NCI-H1417 treated with DMSO at 0.1 percent for 48 hours (cell line): ENCODE measurements at places on chromosomes 12 and 14.

- no peak for DNase-seq
These were observed 205.7 kb upstream of the HMGA2 start for GRCh38 chr12:65618588-65618987.

DNA sequence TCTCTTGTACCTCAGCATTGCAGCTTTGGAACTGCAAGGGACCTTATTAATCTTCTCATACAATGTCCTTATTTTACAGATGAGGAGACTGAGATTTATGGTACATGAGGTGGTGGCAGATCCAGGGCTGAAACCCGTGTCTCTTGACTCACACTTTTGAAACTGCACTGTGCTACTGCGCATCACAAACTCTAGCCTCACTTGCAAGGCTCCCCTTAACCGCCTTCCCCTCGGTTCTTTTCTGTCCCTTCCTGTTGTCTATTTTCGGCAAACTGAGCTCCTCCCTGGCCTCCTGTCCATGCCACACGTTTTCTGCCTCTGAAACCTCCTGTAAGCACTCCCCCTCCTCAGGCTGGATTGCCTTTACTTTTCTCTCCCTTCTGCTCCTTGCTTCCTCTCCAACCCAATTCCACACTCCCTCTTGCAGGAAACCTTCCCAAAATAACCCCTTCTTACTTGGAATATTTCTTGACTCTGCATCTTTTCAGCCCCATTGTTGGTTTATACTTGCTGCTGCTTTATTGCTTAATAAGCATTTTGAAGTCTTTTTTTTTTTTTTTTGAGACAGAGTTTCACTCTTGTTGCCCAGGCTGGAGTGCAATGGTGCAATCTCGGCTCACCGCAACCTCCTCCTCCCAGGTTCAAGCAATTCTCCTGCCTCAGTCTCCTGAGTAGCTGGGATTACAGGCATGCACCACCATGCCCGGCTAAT, 72.4 kb upstream of the CISTR start:
- no peak for DNase-seq

- no peak for DNase-seq
These were observed 1069.0 kb downstream of the VRK1 start for GRCh38 chr14:97866195-97866594.

GRCh38 chr12:131075611-131076010, 121.9 kb downstream of the ADGRD1 start:
- DNase-seq: no peak

DNA sequence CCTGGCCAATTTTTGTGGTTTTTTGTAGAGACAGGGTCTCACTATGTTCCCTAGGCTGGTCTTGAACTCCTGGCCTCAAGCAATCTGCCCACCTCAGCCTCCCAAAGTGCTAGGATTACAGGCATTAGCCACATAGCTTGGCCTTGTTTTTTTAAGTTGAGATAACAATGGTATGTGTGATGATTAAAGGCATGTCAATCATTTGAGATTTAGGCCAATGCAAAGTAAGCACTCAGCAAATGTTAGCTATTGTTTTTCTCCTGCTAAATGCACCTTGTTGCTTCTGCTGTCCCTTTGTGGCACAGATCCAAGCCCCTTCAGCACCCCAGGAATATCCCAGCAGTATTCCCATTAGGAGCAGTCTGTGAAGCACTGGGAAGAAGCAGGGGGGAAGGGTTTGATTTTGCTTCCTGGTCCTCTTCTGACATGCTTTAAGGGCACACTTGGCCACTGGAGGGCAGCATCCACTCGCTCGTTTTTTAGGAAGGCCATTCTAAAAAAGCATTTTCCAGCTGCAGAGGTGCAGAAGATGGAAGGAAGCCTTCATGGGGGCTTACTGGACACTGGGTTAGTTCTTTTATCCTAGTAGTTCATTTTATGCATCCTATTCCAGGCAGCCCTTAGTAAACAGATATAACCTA, 70.2 kb upstream of the ZFP36L1 start:
- DNase-seq: peak; percentile 12

DNA sequence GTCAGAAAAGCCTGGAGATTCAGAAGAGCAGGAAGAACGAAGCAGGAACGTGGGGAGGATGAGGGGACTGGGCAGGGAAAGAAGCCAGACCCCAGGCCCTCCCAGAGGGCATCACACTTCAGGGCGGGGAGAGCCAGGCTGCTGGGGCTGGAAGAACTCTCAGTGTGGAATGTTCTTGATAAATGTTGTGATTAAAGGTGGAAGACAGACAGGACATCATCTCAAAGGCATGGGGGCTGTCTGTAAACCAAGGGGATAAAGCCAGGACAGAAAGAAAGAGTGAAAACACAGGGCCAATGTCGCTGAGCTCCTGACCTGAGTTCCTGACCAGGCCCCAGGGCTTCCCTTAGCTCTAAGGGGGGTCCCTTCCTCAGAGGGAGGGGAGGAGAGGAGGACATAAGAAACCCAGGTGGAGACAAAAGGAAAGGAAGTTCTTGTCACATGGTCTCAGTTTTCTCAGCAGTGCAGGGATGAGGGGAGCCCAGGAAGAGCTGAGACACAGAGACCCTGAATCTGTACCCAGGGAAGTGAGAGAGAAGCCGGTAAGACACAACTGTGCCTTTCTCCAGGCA, 56.3 kb downstream of the SETD3 start:
- no peak for DNase-seq

- no peak for DNase-seq
These were observed 50.9 kb upstream of the PPFIA2 start for GRCh38 chr12:81809829-81810595.

- DNase-seq: no peak
These were observed 2.0 kb upstream of the BEGAIN start for GRCh38 chr14:100589071-100589759.

DNA sequence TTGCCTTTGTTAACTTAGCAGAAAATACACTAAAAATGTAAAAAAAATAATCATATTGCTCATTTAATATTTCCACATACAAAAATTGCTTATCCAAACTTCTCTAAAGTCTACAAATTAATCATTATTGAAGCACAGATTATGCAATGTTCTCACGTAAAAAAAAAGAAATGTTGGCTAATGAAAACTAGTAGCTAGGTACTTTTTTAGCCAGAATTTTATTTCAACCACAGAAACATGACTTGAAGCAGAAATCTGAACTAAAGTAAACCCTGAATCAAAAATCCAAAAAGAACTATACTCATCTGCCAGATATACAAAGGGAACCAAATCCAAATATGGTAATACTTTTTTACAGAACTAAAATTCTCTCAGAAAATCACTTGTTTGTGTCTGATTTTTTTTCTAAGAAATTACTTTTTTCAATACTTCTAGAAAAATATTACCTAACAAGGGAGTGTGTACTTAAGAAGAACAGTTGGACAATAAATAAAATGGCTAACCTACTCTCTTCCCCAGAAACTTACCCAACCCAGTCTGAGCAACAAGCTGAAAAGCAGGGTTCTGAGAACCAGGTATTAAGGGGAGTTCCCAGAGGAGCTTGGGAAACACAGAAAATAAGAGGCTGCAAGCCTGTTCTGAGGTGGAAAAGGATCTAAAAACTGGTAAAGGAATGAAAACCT, 78.4 kb upstream of the RAP1B start:
- no peak for DNase-seq

GRCh38 chr14:90760078-90760444, 56.2 kb downstream of the TTC7B start:
- no peak for DNase-seq

DNA sequence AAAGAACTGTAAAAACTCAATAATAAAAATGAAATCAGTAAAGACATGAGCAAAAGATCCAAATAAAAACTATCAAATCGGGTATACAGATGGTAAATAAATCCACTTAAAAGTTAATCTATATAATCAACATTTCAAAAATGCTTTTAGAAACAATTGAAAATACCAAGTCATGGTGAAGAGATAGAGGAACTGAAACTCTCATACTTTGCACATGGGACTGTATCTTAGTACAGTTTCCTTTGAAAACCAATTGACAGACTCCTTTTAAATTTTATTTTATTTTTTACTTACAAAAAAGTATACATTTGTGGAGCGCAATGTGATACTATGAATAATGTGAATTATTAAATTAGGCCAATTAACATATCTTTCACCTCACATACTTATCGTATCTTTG, 98.6 kb upstream of the FAR2 start:
- no peak for DNase-seq

DNA sequence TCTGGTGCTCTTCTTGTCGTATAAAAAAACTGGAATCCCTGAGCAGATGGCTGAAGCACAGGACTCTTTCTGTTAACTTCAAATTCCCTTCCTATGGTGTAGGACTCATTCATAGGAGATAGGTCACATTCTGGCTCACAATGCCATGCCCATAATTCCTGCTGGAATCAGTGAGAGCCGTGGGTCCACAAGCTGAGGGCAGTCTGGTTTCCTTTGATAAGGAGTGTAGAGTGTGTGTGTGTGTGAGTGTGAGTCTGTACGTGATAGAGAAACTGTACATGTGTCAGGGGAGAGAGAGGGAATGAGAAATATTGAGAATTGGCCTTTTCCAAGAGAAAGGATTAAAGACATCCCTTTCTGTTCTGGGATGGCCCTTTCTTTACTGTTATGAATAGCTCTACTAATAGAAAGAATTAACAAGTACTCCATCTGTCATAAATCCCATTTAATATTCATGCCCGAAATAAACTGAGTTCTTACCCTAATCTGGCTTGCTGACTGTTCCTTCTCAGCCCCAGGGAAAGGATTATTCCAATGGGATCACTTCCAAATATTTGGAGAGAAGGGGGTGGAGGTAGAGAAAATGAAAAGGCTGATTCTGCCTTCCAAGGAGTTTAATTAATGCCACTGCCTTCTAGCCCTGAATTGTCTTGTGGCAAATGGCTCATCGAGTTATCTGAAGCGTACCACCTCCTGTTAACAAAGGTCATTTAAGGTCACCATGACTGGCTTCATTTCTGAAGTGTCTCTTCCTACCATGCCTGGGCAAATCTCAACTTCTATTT, 79.0 kb downstream of the TMX1 start:
- no peak for DNase-seq

DNA sequence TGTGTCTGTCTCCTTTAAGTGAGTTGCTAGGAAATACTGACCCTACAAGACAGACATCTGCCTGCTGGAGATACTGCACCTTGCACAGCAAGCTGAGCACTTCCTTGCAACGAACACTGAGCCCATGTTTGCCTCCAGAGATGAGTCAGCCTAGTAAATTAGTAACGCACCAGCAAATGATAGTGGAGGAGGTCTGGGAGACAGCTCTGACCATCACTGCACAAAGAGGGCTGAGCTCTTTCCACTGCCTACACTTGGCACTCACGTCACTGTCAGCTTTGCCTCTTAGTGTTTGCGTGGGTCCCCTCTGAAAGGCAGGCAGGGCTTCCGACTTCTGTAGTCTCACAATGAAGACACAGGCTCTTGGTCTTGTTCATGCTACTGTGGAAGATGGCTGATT, 109.0 kb downstream of the APAF1 start:
- no peak for DNase-seq

DNA sequence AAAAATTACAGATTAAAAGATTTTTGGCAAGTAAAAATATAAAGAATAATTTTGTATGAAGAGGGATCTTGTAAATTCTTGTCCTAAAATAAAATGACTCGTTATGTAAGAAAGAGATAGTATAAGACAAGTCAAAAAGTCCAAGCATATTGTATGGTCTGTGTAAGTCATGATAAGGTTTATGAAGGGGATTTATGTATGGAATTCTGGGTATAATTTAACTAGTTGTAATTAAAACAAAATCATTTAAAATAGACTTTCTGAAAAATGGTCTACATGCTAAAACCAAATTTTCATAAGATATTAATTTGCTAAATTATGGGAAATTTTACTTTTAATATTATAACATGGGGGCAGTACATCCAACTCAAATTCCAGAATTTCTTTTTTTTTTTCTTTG, 17.6 kb upstream of the PEX5 start:
- DNase-seq: no peak

- no peak for DNase-seq
These were observed 13.8 kb upstream of the DHRS4 start for GRCh38 chr14:23939607-23940326.

DNA sequence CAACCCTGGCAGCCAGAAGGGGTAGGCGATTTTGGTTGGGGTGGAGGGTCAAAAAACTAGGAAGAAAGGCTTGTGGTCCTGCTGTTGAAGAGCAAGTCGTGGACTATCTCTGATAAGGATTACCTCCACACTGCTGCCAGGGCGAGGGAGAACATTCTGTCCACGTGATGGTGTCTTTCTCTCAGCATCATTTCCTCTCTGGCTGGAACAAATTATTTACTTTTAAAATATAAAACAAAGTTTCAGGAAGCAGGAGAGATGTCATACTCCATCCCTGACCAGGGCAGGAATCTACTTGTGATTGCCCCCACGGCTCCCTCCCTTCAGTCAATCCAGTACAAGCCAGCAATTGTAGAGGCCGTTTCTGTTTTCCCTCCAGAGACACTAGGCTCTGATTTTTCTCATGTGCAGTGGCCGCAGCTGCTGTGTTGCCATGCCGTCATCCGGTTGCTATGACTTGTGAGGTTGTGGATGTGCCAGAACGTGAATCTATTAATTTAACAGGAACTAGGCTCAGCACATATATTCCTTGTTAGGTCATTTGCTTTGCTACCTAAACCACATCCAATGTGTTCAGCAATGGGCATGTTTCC, 61.5 kb upstream of the PTGR2 start:
- no peak for DNase-seq

DNA sequence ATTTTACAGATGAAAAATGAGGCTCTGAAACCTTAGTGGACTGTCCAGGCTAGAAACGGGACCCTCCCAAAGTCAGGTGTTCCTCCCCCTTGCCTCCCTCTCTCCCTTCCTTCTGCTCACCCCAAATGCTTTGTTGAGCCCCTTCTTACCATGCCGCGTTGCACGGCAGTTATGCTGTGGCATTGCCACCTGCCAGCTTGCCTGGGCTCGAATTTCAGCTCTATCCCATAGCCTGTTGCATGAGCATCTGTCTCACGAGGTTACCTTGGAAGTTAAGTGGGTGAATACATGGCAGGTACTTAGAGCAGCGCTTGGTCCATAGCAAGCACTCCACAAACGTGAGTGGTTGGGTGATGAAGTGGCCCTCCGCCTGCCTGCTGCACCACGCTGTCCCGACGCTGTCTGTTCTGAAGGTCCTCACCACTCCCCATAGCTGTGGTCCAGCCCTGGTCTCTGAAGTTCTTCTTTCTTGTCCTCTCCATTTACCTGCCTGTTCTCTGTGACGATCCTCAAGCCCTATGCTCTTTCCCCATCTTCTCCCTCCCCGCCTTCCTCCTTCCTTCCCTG, 269.9 kb downstream of the CACNA1C start:
- DNase-seq: peak; percentile 48

- DNase-seq: no peak
These were observed 5.4 kb downstream of the SDR39U1 start for GRCh38 chr14:24437020-24437735.

DNA sequence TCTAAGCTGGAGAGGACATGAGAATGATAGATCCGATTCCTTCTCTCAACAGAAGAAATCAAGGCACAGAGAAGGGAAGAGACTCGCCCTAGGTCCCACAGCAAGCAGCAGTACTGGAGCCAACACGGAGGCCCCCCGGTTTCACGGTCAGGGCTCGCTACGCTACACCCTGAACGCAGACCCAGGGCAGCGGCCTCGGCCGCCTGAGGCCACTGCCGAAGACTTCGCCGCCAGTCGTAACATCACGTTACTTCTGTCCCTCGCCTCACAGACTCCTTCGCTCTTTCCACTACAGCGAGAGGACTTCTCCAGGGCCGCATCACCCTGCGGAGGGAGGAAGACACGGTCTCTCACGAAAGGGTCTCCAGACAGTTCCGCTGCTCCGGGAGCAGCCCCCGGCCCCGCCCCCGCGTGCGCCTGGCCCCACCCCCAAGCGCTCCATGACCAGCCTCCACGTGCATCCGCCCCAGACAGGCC, 411 bp upstream of the DCAF4 start:
- DNase-seq: no peak
